ENCODE measurements at places on chromosomes 7 and 10.

DNA sequence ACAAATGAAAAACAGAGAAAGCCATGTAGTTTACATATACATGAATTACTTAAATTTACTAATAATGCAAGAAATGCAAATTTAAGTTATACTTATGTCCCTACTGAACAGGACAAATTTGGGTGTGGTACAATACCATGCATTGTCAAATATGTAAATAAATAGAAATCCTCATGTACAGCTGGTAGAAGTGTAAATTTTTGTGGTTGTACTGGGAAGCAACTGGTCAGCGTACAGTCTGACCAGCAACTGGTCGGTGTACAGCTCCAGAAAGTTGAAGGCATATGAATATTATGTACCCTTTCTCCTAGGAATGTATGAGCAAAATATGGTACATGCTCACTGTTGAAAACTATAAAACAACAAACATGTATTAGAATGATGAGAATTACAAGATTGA lies 93.9 kb upstream of the TMEM106B start:
- no peak for DNase-seq

GRCh38 chr7:74454925-74455288 lies 1.2 kb downstream of the GTF2IRD1 start:
- DNase-seq: no peak

DNA sequence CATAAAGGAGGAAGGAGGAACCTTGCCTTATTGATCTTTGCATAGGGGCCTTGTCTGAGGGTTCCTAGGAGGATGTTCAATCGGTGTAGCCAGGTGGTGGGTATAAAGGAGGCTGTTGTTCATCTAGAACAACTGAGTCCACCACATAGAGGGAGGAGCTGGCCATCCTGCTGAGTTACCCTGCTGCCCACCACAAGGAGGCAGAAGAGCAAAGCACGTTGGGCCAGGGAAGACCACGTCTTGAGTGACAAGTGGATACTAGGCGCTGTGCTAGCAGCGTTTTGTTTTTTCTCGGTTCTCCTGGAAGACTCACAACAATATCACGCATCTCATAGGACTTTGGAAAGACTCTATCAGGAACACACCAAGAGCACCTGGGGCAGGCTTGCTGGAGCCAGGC lies 20.0 kb downstream of the FOXI2 start:
- DNase-seq: no peak

GRCh38 chr10:6843894-6844650 lies 264.0 kb upstream of the PRKCQ start:
- DNase-seq: no peak

GRCh38 chr7:98133621-98134303 lies 27.1 kb downstream of the LMTK2 start:
- peak; percentile 94 for DNase-seq

- no peak for DNase-seq
These were observed 124.8 kb downstream of the KIAA1217 start for GRCh38 chr10:24333736-24334135.

- no peak for DNase-seq
These were observed 579.4 kb downstream of the PTPRN2 start for GRCh38 chr7:158008267-158008666.

All from renal cortical epithelial cell (primary cell).